ENCODE measurements at places on chromosomes 3 and 15.

DNA sequence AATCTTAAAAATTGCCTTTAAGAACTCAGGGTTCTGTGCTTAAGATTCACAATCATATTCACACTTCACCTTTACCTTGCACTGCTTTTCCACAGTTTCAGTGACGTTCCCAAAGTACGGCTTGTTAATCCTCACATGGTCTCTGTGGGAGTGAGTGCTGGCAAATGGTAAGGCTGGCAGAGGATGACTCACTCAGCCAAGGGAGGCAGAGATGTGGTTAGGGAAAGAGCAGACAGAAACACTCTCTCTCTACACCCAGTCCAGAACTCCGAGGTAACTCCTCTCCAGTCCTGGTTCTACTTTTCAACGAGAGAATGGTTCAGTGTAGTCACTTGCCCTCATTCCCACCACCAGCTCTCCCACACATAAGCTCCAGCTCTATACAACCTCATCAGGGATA, 33.1 kb downstream of the RASGRP1 start:
- no peak for DNase-seq

- no peak for DNase-seq
Measured at GRCh38 chr15:65059931-65060596, 7.7 kb downstream of the RASL12 start.

- no peak for DNase-seq
Measured at GRCh38 chr3:138625707-138626365, 17.3 kb downstream of the FAIM start.

GRCh38 chr3:188240189-188240981, 86.4 kb downstream of the LPP start:
- DNase-seq, result no peak

DNA sequence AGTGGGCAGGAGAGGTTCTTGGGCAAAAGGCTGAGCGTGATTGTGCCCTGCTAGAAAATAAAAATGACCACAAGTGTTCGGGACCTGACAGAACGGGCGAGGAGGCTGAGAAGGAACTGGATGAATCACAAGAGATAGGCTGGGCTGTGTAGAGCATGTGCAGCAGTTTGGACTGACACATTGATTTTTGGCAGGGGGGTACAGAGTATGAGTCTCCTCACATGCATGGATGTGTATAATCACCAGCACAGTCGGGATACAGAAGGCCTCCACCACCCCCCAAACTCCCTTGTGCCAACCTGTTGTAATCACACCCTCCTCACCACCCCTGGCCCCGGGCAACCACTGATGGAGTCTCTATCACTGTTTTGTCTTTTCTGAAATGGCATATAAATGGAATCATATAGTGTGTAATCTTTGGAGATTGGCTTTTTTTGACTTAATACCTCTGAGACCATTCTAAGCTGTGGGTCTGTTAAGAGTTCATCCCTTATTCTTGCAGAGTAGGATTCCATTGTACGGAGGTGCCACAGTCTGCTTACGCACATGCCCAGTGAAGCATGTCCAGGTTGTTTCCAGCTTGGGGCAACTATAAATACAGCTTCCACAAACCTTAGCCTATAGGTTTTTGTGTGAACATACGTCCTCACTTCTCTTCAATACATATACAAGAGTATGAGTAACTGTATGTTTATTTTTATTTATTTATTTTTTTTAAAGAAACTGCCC, 438.8 kb downstream of the FOXP1 start:
- DNase-seq, result no peak

All from D721Med (cell line).